CD4-positive, alpha-beta T cell (primary cell): ENCODE measurements at places on chromosomes 1 and 21.

GRCh38 chr1:95497566-95497965 lies 263.6 kb downstream of the RWDD3 start:
- no peaks in the 10 kb centered on the region for H3K36me3 ChIP-seq
- H3K27me3 ChIP-seq = no peaks in the 10 kb centered on the region
- DNase-seq = no peak
- H3K4me3 ChIP-seq = no peak overlapping the region

DNA sequence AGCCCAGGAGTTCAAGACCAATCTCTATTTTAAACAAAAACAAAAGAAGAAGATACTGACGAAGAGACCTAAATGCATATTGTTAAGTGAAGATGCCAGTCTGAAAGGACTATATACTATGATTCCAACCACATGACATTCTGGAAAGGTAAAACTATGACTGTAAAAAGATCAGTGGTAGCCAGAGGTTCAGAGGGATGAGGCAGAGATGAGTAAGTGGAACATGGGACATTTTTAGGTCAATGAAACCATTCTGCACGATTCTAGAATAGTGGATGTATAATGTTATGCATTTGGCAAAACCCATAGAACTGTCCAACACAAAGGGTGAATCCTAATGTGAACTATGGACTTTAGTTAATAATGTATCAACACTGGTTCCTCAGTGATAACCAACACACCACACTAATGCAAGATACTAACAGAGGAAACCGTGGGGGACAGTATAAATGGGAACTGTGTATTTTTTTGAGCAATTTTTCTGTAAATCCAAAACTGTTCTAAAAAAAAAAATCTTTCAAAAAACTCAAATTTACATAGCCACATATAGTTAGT lies 8.2 kb downstream of the RC3H1 start:
- H3K36me3 ChIP-seq = no peaks in the 10 kb centered on the region
- no peak overlapping the region for H3K4me3 ChIP-seq
- no peaks in the 10 kb centered on the region for H3K27me3 ChIP-seq
- no peak overlapping the region for H3K27ac ChIP-seq
- peaks cover 9% of the 10 kb centered on the region for H3K4me1 ChIP-seq
- DNase-seq = no peak

DNA sequence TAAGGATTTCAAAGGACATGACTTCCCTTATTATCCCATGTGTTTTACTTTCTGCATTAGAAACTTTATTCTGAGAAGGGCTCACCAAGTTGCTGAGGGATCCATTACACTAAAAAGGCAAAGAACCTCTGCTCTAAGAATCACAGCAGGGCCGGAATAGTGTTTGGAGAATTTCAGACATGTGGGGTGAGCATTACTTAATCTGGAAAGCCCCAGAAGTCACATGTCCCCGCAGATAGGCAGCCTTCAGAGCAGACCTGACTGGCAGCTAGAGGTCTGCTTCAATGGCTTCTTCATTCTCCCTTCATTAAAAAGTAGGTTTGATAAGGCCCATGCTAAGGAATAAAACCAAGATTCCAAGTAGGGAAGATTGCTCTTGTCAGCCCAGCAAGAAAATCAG lies 52.6 kb upstream of the RBM15 start:
- no peak overlapping the region for H3K4me3 ChIP-seq
- no peak overlapping the region for H3K27ac ChIP-seq
- no peaks in the 10 kb centered on the region for H3K27me3 ChIP-seq

GRCh38 chr1:35691080-35691479 lies 27.6 kb downstream of the C1orf216 start:
- no peaks in the 10 kb centered on the region for H3K36me3 ChIP-seq
- no peak overlapping the region for H3K27ac ChIP-seq
- H3K4me3 ChIP-seq = no peak overlapping the region
- no peaks in the 10 kb centered on the region for H3K4me1 ChIP-seq

GRCh38 chr21:39215078-39215477 lies 31.8 kb upstream of the PSMG1 start:
- DNase-seq = no peak
- H3K4me3 ChIP-seq = no peak overlapping the region
- no peak overlapping the region for H3K27ac ChIP-seq
- no peaks in the 10 kb centered on the region for H3K4me1 ChIP-seq
- no peaks in the 10 kb centered on the region for H3K27me3 ChIP-seq

DNA sequence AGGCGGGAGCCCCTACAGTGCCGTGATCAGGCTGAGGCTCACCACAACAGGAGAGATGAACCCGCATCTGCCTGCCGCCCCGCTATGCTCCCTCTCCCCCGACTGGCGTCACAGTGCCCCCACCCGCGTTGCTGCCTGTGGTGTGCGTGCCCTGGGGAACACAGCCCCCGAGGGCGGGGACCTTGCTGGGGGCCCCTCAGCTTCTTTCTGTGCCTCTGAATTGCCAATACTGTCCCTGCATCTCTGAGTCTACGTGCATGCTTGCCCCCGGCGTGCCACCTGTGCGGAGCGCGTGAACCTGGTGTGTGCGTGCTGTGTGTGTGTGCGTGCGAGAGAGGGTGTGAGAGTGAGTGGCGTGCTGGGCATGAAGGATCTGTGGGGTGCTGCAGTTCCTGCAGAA lies 10.3 kb downstream of the PARS2 start:
- no peaks in the 10 kb centered on the region for H3K27me3 ChIP-seq
- no peak overlapping the region for H3K4me3 ChIP-seq
- H3K36me3 ChIP-seq = peaks cover 21% of the 10 kb centered on the region
- no peak overlapping the region for H3K27ac ChIP-seq
- no peak for DNase-seq
- H3K4me1 ChIP-seq = no peaks in the 10 kb centered on the region

DNA sequence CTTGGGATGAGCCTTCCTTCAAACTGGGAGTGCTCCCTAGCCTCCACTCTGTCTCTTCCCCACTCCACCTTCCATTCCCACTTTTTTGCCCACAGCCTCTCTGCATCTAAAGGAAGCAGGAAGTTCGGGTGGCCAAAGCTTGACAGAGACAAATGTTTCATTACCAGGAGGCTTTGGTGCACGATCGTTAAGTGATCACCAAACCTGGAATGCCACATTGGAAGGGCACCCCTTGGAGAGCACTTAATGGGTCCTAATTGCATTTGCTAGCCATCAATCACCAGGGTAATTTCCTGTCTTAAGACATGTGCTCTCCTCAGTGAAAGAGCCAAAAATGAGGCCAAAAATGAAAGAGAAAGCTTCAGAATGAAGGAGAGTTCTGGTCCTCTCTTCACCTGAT lies 206.5 kb downstream of the TNR start:
- no peaks in the 10 kb centered on the region for H3K4me1 ChIP-seq
- H3K4me3 ChIP-seq = no peak overlapping the region
- no peak for DNase-seq
- no peaks in the 10 kb centered on the region for H3K36me3 ChIP-seq
- no peaks in the 10 kb centered on the region for H3K27me3 ChIP-seq

GRCh38 chr21:28923439-28923975 lies 69.2 kb downstream of the LTN1 start:
- H3K4me1 ChIP-seq = no peaks in the 10 kb centered on the region
- H3K4me3 ChIP-seq = no peak overlapping the region
- no peak overlapping the region for H3K27ac ChIP-seq
- peaks cover 10% of the 10 kb centered on the region for H3K36me3 ChIP-seq
